Activated CD8-positive, alpha-beta memory T cell treated with anti-CD3 and anti-CD28 coated beads, Interleukin-2, amount 50 U/mL, for 48 hours (primary cell): ENCODE measurements at places on chromosomes 16 and 17.

DNA sequence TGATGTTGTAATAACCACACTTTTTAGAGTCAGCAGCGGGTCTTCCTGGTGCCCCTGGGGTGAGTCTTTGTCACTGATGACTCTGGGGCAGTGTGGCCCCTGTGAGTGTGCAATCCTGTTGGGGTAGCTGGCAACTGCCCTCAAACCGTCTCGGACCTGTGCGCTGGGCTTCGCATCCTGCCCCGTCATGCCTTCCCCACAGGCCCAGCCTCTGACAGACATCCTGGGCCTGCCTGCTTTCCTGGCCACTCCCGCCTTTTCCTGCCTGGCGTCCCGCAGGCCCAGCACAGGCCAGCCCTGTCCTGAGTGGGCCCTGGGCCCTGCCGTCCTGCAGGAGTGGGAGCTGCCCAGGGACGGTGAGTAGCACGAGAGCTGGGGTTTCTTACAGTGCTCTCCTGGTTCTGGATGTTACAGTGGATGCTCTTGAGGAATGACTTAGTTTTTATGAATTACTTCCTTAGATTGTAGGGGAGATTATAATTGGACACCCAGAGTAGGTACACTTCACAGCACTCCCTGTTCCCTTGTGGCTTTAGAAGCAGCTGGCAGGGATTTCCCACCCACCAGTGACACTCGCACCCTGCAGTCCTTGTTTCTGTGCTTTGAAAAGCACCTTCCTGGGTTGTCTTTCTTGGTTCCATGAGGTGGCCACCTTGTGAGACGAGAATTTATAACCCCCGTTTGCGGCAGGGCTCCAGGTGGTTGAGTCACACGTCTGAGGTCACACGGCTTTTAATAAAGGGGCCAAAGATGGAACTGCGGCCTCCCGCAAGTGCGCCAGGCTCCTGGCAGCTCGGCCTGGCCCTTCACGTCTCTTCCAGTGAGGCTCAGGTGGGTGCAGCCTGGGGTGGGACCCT, 50.0 kb upstream of the CAPN15 start:
- DNase-seq, result no peak

- no peak for DNase-seq
Measured at GRCh38 chr16:72829846-72830775, 217.8 kb downstream of the ZFHX3 start.

GRCh38 chr17:17492571-17492970, 3.6 kb downstream of the RASD1 start:
- no peak for DNase-seq

DNA sequence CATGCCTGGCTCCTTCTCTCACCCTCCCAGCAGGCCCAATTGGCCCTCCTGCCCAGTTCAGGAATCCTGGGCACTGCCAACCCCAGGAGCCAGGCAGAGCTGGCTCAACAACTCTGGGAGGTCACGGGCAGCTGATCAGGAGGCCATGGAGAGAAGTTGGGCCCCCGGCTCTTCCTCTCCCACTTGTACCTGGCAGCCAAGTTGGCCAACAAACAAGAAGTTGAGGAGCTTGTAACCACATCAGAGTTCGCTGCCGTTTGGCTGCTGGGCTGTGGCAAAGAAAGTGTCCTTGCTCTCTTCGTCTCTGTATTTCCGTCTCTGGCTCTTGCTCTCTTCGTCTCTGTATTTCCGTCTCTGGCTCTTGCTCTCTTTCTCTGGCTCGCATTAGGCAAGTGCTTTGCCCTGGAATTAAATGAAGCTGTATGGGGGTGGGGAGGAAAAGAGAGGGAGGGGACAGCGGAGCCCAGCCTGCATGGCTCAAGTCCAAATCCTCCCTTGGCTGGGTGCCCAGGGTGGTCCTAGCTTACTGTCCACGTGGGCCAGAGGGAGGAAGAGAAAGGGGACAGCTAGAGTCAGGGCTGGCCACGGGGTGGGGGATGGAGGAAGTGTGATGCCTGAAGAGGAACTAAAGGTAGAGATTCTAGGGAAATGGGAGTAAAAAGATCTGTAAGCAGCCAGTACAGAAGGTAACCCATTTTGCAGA, 7.8 kb upstream of the TMEM132E start:
- no peak for DNase-seq

GRCh38 chr17:66799849-66800537, 34.9 kb upstream of the CACNG5 start:
- no peak for DNase-seq

DNA sequence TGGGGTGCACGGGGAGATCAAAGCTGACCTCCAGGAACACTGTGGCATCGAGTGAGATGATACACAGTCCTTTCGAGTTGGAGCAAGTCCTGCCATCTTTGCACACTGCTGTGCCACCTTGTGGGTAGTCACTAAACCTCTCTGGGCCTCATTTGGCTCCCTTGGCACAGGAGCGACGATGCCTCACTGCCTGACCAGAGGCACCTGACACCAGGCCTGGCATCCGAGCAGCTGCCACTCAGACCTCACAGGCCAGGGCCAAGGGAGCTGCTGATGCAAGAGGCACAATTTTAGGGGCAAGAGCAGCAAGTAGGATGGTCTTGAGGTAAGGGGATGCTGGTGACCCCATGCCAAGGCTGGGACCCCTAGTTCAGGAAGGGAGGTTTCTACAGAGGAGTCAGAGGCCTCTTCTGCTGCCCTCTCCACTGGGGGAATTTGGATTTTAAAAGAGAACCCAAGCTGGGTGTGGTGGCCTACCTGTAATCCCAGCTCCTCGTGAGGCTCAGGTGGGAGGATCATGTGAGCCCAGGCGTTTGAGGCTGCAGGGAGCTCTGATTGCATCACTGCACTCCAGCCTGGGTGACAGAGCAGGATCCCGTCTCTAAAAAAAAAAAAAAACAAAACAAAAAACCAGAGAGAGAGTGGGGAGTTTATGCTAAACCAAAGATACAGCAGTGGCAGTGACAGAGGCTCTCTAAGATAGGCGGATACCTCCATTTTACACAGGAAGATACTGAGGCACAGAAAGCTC, 6.7 kb upstream of the ADGRG1 start:
- DNase-seq, result no peak

GRCh38 chr17:17186051-17186450, 20.1 kb downstream of the PLD6 start:
- DNase-seq, result peak; percentile 73

- no peak for DNase-seq
Measured at GRCh38 chr16:11957591-11958395, 7.2 kb upstream of the TNFRSF17 start.

GRCh38 chr16:17804857-17805256, 334.1 kb upstream of the XYLT1 start:
- no peak for DNase-seq

GRCh38 chr16:21650521-21650920, 1.9 kb downstream of the IGSF6 start:
- no peak for DNase-seq

- DNase-seq, result no peak
Measured at GRCh38 chr17:14429084-14429483, 128.2 kb downstream of the HS3ST3B1 start.

- DNase-seq, result no peak
Measured at GRCh38 chr17:876272-876671, 94.1 kb downstream of the MRM3 start.

DNA sequence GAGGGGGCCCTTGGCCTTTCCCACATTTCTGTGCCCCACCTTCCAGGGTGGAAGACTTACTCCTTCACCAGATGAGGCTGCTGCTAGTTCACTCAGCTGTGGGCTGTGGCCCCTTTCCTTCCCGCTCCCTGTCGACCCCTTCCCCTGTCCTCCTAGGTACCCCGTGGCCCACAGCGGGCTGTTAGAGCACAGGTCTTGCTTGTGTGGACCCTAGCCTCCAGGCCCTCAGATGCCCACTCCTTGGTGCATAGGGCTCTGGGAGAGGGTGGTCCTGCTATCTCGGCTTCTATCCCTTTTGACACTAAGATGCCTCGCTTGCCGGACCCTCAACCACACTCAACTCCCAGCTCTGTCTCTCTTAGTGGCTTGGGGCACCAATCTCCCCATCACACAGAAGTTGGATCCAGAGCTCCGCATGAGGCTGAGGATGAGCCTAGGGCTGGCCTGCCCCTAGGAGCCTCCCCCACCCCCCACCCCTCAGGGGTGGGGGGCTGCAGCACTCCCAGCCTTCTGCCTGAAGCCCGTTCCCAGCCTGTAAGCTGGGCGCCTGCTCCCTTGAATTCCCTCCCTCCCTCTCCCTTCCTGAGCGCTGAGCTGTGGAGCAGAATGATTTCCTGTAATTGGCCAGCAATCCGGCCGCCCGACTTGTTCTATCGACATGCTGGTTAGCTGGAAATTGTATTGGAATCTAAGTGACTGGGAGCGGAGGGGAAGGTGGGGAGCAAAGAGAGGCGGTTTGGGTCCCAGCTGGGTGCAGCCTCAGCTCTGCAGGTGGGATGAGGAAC, 30.9 kb downstream of the DCAKD start:
- peak; percentile 60 for DNase-seq

GRCh38 chr17:65956814-65957213, 235.1 kb downstream of the CEP112 start:
- DNase-seq, result no peak

GRCh38 chr17:17971431-17972125, 622 bp downstream of the TOM1L2 start:
- no peak for DNase-seq

GRCh38 chr16:70270176-70270575, 18.4 kb upstream of the EXOSC6 start:
- DNase-seq, result no peak

DNA sequence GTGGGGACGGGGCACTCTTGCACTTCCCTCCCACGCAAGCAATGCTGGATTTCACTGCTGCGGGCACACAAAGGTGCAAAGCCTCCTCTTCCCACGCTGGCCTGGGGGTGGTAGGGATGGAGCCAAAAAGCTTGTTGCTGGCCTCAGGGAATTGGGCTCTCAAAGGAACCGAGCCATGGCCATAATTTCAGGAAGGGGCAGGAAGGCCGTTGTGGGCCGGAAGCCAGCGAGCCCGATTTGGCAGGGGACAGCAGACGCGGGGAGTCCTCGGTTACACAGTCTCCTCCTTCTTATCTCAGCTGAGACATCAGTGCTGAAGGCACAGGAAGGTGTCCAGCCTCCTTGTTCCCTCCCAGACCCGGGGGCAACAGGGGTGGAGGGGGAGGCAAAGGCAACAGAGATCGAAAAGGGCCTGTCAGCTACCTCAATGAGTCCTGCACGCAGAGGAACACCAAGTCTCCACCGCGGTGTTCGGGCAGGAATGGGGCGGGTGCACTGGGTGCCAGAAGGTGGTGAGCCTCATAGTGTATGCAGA, 59.5 kb downstream of the SLFN11 start:
- peak; percentile 61 for DNase-seq

DNA sequence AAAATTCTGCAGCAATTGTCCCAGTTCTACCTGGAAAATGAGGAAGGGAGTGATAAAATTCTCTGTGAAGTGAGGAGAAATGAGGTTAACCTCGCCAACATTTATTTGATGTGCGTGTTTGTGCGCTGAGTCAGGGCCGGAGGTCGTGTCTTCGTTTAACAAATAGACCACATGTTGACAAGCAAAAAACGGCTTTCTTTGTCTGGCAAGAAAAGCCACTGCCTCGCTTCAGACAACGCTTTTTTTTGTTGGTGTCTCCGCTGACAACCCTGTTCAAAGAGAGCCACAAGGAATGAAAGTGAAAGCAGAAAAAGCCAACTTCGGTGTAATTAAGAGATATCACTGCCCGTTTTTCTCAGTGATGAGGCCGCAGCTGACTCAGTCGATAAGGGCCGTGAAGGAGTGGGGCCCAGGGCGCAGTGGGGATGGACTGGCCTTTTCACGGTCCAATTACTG, 510.6 kb downstream of the CDH13 start:
- DNase-seq, result no peak

DNA sequence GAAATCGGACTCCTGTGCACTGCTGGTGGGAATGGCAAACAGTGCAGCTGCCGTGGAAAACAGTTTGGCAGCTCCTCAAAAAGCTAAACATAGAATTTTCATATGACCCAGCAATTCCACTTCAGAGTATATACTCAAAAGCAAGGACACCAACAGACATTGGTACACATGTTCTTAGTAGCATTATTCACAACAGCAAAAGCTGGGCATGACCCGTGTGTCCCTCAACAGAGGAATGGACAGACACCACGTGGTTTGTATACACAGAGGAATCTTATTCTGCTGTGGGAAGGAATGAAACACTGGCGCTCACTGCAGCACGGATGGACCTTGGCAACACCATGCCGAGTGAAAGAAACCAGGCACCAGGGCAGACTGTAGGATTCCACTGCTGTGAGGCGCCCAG, 16.0 kb downstream of the NPTX1 start:
- DNase-seq, result no peak

DNA sequence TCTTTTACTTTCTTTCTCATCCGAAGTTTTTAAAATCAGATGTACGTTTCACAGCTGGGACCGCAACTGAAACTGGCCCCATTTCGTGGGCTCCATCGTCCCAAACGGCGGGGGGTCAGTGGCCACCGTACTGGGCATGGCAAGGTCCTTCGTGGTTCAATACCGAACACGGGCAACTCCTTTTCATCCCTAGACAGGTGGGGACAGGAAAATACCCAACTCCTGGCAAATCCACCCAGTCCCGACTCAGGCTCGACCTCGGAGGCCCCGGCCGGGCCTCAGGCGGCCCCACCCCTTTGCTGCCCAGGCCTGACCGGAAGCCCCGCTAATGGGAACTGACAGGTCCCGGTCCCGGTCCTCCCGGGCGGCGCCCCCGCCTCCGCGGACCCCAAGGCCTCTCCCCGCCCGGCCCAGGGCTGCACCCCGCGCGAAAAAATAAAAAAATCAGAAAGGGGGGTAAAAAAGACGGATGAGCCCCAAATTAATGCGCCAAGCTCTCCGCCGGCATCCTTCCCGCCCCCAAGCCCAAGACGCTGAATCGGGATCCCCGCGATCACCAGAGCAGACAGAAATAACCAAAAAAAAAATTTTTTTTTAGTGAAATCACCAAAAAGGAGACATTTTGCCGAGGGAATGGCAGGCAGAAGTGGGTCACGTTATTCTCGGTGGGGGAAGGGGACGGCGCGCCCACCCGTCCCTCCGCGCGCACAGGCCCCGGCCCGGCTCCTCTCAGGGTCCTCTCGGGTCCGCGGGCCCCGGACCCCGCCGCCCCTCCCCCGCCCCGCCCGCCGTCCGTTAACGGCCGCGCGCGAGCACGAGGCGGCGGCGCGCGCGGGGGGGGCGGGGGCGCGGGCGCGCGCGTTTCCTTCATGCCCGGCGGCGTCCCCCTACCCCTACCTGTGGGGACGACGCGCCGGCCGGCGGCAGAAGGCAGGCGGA, 562 bp downstream of the ZC3H7A start:
- DNase-seq, result peak; percentile 66

DNA sequence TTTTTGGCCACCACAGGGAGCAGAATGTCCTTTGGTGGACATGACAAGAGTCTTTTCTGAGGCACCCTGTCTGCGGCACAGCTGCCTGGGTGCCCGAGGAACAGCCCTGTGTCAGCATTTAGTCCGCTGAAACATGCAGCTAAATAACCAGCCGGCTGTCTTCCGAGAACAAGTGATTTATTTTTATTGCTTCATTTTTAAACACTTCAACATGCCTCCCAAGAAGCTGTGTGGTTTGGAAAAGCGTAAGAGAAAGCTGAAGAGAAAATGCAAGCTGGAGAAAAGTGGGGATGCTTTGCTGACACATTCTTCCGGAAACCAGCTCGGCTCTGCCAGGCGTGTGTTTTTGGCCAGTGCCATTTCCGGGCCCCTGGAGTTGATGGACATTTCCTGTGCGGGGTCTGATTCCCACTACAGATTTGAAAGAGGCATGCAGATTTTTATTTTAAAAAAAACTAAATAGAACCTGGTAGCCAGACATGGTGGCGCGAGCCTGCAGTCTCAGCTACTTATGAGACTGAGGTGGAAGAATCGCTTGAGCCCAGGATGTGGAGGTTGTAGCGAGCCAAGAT, 94.7 kb downstream of the SEC14L1 start:
- DNase-seq, result peak; percentile 62

GRCh38 chr17:61723183-61723582, 132.2 kb upstream of the NACA2 start:
- no peak for DNase-seq

- DNase-seq, result no peak
Measured at GRCh38 chr16:64481497-64481896, 640.4 kb downstream of the CDH11 start.
